ENCODE measurements at places on chromosomes 12 and 14.

GRCh38 chr14:104882325-104882973 lies 17.4 kb downstream of the CEP170B start:
- no peak for DNase-seq

GRCh38 chr12:116689979-116690744 lies 47.7 kb downstream of the SPRING1 start:
- DNase-seq, result no peak

- peak; percentile 30 for DNase-seq
Measured at GRCh38 chr12:55830601-55831446, 1.4 kb upstream of the DNAJC14 start.

DNA sequence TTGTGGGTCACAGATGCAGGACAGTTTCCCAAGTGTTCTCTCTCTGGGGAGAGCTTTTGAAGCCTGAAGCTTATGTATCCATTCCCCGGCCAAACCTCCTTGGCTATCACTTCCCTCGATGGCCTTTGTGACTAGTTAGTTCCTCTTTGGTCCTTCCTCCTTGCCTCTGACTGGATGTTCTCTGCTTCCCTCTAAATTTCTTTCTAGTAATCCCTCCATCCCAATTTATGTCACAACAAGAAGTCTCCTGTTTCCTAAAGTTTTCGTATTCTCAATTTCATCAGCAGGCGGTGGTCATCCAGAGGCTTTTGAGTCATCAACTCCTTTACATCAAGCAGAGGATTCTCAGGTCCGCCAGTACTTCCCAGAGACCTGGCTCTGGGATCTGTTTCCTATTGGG lies 27.5 kb downstream of the A2ML1 start:
- no peak for DNase-seq

- no peak for DNase-seq
Measured at GRCh38 chr14:33275879-33276278, 337.2 kb downstream of the NPAS3 start.

DNA sequence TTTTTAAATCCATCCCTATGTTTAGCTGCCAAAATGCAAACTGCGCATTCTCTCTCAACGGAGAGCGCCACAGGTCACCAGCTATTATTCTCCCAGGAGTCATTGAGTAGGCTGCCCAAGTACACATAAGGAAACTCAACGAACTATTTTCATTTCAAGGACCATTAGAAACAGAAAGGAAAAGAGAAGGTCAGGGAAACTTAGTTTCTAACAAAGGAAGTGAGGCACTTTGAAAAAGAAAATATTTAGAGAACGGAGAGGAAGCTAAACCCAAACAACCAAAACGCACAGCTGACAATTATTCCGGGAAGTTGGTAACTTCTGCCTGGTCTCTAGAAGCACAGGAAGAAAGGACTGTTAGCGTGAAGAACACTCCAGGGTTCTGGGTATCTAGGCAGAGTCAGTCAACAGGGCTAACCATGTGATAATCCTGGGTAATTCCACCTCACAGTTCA lies 23.5 kb downstream of the GPHB5 start:
- DNase-seq, result no peak

GRCh38 chr12:15592934-15593333 lies 196.3 kb downstream of the EPS8 start:
- no peak for DNase-seq

DNA sequence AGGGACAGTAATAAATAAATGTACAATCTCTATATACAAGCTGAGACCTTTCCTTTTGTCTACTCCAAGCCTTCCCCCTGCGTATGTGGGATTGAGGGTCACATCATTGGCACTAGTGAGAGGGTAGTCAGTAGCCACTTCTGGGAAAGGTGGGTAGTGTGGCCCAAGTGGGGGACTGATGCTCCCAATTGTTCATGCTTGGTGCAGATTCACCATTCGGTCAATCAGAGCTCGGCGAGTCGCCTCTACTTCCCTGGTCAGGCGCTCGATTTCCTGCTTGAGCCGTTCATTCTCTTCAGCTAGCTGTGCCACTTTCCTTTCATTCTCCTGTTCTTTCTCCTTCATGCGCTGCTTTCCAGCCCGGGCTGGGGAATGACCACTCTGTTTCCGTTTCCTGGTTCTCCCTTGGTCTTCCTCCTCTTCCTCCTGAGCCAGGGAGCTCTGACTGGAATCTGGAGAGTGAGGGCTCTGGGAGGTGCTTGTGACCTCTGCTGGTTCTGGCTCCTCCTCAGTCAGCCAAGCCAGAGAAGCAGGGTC lies 3.6 kb downstream of the DDIT3 start:
- no peak for DNase-seq

- DNase-seq, result no peak
Measured at GRCh38 chr12:81083018-81083417, 5.1 kb downstream of the ACSS3 start.

- DNase-seq, result no peak
Measured at GRCh38 chr12:27119797-27120196, 37.4 kb upstream of the C12orf71 start.

DNA sequence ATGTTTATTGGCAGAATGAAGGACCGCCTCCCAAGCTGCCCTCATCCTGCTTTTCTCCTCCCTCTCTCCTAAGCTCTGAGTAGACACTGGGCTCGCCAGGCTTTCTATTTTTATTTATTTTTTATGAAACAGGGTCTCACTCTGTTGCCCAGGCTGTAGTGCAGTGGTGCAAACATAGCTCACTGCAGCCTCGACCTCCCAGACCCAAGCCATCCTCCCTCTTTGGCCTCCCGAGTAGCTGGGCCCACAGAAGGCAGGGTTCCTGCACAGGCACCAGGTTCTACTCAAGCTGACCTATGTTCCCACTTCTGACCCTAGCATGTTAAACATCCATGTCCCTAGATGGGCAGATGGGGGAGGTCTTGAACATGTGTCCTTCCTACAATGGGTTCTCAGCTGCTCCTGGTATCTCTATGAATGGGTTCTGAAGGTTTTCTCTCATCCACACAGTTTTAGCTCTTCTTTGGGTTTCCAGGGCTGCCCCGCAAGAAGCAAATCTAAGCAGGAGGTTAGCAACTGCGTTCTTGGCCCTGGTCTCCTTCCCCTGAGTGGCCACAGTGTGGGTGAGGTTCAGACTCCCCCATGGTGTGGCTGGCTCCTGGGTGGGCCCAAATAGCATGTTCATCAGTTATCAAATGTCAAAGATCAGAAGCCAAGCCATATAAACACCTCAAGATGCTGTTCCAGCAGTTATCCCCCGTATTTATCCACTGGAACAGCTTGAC lies 167.3 kb downstream of the ZFP36L1 start:
- DNase-seq, result no peak

GRCh38 chr12:13036881-13037280 lies 7.3 kb upstream of the FAM234B start:
- no peak for DNase-seq

DNA sequence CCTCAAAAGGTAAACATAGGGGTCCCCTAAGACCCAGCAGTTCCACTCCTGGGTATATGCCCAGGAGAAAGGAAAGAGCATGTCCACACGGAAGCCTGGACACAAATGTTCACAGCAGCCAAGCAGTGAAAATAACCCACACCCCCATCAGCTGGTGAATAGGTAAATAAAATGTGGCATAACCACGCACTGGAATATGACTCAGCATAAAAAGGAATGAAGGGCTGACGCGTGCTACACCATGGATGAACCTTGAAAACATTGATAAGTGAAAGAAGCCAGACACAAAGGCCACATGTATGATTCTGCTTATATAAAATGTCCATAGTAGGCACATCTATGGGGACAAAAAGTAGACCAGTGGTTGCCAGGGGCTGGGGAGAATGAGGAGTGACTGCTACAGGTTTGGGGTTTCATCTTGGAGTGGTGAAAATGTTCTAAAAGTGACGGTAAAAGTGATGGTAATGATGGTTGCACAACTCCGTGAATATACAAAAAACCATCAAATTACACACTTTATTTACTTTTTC lies 3.8 kb upstream of the SCARB1 start:
- DNase-seq, result no peak

DNA sequence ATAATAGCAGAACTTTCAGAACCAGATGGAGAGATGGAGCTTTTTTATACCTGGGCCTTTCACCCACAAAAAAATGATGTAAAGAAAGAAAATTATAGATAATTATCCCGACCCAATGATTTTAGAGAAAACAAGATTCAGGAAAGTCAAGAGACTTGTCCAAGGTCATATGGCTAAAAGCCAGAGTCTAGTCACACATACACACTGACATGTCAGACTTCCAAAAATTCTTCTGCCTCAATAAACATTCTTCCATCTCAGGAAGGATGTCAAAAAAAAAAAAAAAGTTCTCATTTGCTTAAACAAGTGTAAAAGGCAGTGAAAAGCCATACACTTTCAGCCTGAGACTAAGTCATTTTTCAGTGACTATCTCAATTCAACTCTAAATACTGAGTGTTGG lies 116.0 kb downstream of the PRICKLE1 start:
- no peak for DNase-seq

DNA sequence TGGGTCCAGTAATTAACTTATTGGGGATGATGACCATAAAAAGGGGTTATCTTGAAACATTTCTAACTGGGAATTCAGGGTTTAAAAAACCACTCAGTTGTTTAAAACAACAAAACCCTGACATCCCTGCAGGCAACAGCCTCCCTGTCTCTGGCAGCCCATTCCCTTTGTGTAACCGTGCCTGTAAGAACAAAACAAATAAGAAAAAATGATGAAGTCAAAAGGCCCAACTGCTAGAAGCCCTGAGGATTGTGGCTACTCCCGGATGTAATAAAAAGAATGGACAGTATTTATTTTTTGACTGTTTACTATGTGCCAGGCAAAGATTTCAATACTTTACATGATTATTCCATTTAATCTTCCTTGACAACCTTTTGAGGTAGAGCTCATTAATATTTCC lies 75.3 kb downstream of the TMCC3 start:
- DNase-seq, result no peak

- no peak for DNase-seq
Measured at GRCh38 chr12:3795066-3795465, 42.2 kb upstream of the CRACR2A start.

DNA sequence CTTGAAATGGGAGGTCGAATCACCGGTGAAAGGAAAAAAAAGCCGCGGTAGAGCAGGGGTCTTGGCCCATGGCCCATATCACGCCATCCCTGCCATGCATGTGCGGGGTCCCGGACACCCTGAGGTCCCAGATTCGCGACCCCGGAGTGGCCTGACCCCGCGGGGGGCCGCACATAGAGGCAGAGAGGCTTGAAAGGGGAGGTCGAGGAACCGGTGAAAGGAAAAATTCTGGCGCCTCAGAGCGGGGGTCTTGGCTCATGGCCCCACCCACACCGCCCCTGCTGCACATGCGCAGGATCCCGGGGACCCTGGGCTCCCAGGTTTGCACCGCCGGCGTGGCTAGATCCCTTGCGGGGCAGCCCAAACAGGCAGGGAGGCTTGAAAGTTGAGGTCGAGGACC lies 319.8 kb downstream of the ALG10 start:
- no peak for DNase-seq

DNA sequence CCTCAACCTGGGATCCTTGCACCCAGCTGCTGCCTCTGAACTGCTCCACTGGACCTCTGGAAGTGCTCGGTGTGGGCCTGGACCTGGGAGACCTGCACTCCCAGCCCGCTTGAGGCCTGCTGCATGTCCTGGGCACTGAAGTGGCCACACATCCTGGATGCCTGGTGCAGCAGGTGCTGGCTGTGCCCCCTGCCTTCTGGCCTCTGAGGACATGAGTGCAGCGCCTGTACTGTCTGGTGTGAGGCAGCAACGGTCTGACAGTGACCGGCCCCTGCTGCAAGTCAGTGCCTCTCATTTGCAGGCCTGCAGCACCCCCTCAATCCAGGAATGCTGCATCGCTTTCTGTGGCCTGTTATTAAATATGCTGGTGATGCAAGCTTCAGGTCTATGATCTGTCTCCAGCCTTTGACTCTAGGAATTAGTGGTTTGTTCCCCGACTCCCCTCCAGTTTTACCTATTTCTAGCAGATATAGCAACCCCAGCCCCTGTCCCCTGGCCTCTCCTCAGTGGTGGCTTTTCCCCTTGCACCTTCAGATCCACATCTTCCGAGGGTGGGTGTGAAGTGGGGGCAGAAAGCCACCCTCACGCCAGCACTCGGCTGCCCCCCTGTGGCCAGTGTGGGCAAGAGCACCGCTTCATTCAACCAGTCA lies 3.6 kb downstream of the SMIM41 start:
- DNase-seq, result peak; percentile 63

DNA sequence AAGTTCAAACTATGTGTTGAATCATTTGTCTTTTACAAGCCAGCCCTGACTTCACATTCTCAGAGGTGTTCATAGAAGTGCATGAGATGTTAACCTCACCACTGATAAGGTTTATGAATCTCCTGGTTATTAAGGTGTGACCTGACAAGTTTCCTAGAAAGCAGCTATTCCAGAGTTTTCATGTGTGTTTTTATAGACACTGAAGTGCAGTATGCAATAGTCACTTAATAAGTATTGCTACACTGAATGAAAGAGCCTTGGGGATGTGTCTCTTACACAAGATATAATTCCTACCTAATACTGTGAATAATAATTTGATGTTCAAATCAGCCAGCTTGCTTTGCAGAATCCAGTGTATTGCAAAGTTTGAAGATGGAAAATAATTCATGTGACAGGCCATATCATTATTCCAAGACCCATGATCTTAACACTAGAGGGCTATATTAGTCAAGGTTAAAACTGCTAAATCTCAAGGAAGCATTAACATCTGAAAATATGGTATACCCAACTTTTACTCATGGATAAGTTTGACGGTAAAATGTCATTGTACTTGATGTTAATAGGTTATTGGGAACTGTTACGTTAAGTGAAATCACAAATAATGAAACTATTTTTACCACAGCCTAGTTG lies 13.0 kb downstream of the SLC25A3 start:
- no peak for DNase-seq

- DNase-seq, result no peak
Measured at GRCh38 chr14:63895510-63895909, 42.7 kb downstream of the SYNE2 start.

DNA sequence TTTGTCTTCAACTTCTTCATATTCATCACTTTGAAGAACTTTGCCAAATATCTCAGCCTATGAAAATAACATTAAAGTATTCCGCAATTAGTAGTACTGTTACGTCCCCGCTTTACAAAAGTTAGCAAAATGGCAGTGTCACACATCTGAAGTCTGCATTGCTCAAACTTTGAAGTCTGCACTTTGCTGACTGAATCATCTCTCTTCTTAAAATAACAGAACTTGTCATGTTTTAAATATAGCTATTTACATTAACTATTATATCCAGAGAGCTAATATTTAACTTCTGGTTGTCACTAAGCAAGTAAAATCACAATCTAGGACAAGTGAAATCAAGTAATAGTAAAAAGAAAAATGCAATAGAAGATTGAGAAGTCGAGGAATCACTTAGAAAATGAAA lies 34.5 kb downstream of the IPO8 start:
- DNase-seq, result no peak

DNA sequence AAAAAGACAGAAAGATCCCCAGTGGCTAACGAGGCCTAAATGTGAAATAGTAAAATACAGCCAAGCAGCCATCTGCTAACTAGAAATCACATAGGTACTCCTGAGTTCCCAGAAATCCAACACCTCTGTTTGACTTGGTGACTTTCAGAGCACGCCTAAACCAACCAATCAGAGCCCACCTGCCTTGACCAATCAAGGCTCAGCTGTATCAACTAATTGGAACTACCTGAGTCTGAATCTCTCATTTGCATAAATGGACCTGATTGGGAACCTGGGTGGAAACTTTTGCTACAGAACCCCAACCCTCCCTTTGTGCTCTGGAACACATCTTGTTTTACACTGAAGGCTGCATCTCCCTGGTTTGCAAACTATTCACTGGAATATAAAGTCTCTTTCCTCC lies 5.1 kb upstream of the TCL1B start:
- DNase-seq, result no peak
